ENCODE measurements at places on chromosomes 11 and 22.

GRCh38 chr22:40023341-40023841 lies 28.6 kb downstream of the FAM83F start:
- DNase-seq = no peak

DNA sequence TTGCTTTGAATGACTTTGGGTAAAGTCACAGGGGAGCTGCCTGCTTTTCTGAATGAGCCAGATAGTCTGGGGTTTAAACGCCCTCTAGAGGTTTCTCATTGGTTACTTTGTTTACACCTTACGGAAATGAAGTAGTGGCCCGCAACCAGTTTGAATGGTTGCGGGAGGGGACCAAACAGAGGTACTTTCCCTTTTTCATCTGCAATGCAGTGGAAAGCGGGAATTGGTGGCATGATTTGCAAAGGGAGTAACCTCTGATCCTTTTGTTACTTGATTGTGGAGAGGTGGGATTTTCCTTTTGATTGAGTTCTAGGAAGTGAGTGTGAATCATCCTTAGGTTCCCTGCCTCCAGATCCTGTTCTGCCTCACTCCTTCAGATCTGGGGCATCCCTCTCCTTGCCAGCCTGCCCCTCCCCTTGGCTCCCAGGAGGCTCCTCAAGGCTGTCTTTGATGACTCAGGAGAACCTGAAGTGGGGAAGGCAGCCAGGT lies 15.9 kb upstream of the GLYATL1 start:
- DNase-seq = peak; percentile 51

DNA sequence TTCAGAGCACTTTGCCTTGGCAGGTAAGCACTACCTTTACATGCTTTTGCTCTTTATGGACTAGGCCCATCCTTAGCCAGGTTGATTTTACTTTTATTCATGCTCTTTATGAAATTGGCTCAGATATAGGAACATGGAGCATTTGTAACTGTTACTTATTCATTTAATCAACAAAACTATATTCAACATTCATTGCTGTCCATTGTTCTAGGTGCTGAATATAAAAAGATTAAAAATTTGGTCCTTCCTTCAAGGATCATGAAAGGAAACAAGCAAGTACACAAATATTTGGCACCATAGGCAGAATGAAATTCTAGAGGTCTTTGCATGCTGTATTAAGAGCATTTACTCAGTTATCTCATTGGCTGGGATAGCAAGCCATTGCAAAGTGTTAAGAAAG lies 161.9 kb upstream of the TTC12 start:
- DNase-seq = no peak

- DNase-seq = no peak
Observed at GRCh38 chr22:29016067-29016938, 45.3 kb downstream of the C22orf31 start.

DNA sequence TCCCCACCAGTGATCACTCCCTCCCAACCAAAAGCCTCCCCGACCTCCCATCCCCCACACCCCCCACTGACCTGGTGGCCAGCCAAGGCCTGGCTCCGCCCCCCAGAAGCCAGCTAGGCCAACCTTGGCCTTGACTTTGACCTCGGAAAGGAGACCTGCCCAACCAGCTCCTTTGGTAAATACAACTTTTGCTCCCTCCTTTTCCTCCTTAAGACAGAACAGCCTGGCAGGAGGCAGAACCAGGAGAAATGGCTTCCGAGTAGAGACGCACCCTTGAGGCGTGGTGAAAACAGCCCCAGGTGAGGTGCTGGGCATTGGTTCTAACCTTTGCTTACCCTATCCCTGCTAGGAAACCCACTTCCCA lies 27.0 kb downstream of the PLEKHA7 start:
- no peak for DNase-seq

- DNase-seq = no peak
Observed at GRCh38 chr11:118305726-118306125, 1.2 kb downstream of the CD3E start.

DNA sequence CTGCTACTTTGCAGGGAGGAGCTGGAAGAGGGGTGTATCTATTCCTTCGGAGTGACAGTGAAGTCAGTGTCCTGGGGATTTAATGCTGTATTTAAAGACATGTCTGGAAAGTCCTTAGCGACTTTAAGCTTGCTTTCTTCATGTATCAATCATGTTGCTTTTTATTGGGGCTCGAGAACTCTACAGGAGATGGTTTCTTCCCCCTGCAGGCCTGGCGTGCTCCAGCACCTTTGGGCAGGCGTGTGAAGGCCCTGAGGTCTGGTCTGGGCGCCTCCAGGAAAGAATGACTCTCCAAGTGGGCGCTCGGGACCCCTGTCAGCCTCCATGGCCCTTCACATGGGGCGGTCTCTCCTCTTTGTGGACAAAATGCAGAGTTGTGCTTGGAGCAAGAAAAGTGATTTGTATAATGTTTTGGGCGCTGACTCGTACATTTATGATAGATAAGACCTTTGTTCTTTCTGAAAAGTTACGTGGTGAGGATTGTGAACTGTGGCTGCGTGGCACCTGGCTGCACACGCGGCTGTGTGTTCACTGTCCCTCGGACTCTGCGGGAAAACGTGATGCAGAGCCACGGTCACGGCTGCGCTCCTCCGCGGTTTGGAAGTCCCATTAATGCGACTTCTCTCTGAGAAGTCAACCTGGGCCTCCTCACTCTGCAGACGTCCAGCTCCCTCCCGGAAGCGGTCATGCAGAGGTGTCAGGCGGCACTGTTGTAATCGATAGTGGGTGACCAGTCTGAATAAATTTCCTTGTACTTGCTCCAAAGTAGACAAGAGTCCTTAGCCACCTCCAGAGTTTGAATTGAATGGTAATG lies 282.5 kb downstream of the TBC1D22A start:
- no peak for DNase-seq

GRCh38 chr11:13826505-13827278 lies 135.8 kb upstream of the SPON1 start:
- DNase-seq = no peak

GRCh38 chr11:99327527-99327926 lies 306.8 kb downstream of the CNTN5 start:
- no peak for DNase-seq

DNA sequence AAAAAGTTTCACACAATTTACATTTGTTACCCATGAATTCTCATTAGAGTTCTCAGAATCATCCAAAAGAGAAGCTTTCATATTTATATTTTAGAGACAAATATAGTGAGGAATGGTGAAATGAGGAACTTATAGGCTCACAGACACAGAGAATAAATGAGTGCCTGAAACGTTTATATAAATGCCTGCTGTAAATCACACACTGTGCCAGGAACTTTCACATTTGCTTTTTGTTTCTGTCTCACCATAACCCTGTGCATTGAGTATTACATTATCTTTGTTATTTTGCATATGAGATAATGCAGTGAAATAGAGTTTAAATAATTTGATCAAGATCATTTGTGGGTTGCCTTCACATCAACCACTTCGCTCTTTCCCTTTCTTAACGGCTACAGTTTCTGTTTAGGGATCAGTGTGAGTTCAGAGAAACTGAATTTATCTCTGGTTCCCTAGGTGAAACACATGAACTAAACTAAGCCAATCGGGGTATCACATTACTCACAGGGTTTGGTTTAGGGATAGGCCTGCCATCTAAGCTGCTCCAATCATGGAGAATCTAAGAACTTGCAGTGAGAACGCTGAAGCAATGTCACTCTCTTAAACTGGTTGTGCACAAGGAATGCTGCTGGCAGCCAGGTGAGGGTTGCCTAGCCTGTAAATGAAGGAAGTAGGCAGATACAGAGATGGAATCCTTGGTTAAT lies 1339.2 kb upstream of the TENM4 start:
- no peak for DNase-seq

GRCh38 chr22:17430412-17430811 lies 61.2 kb downstream of the CECR2 start:
- no peak for DNase-seq

- no peak for DNase-seq
Observed at GRCh38 chr11:211295-211694, 3.8 kb downstream of the RIC8A start.

GRCh38 chr22:40479887-40480538 lies 109.6 kb downstream of the SGSM3 start:
- no peak for DNase-seq

GRCh38 chr11:43866969-43867368 lies 13.7 kb upstream of the ALKBH3 start:
- DNase-seq = no peak

DNA sequence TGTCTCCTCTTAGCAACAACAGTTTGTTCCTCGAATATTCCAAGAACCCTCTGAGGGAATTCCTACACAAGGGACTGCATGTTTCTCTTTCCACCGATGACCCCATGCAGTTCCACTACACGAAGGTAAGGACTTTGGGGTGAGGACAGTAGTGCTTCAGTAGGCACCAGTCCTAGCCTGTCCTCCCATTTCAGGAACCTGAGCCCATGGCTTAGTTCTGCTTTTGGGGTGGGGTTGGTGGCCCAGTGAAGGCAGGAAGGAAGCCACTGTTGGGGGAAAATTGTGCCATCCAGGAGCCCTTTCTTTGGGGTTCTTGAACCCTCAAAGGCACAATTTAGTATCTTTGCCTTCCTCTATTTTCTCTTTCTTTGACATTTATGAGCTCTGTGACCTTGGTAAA lies 38.2 kb downstream of the RNF141 start:
- DNase-seq = no peak

DNA sequence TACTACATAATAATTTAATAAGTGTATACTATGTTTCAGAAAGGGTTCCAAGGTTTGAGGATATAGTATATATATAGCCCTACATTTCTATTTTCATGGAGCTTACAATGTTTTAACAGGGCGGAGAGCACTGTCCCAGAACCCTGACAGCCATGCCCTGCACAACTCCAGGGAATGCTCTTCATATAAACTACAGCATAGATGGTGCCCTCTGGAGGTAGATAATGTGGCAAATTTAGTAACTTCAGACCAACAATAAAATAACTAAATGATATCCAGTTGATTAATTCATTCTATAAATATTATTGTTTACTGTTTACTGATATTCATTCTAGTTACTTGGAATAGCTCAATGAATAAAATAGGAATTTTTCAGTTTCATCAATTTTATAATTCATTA lies 693.7 kb upstream of the CCDC179 start:
- DNase-seq = no peak

DNA sequence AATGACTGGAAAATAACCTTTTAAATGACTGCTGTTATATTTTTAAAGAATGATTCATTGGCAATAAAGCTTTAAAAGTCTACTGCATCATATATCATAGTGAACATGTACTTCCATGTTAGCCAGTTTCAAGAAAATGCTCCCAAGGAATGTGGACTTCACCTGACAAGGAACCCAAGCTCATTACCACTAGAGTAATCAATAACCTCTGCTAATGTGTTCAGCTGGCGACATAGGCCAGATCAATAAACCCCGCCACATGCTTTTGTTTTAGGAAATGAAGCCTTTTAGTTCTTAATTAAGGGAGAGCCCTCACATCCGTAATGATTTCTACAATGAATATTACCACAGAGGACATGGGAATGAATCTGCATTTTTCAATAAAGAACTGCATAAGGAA lies 1219.9 kb upstream of the CNTN5 start:
- no peak for DNase-seq

DNA sequence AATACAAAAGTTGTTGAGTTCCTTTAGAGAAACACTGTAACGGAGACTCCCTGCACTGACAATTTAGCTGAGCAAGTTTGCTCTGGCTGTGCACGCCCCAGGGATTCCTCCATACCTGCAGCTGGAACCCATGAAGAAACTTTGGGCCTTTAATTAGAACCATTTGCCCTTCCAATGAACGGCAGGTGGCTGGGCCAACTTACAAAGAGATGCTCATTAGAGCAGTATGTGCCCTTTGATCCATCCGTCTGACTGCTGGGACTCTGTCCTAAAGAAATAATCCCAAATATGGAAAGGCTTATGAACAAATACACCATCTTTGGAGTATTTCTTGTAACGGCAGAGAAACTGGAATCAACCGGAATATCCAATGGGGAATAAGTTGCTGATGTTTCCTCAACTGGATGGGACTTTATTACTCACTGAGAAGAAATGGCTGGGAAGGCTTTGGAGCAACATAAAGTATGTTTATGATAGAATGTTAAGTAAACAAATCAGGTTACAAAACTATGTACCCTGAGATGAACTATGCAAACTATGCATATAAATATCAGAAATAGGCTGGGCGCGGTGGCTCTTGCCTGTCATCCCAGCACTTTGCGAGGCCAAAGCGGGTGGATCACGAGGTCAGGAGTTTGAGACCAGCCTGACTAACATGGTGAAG lies 24.4 kb upstream of the FBLN1 start:
- DNase-seq = no peak

GRCh38 chr11:72326151-72326848 lies 82.3 kb upstream of the PHOX2A start:
- DNase-seq = no peak

DNA sequence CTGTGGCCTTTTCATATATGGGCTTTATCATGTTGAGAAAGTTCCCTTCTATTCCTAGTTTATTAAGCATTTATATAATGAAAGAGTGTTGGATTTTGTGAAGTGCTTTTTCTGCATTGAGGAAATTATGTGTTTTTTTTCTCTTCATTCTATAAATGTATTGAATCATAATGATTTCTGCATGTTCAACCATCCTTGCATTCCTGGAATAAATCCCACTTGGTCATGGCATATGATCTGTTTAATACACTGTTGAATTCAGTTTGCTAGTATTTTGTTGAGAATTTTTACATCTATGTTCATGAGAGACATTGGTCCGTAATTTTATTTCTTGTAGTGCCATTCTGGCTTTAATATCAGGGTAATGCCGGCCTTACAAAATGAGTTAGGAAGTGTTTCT lies 25.8 kb downstream of the PIM3 start:
- no peak for DNase-seq

- DNase-seq = no peak
Observed at GRCh38 chr11:56700242-56700913, 1.5 kb downstream of the OR9G1 start.

DNA sequence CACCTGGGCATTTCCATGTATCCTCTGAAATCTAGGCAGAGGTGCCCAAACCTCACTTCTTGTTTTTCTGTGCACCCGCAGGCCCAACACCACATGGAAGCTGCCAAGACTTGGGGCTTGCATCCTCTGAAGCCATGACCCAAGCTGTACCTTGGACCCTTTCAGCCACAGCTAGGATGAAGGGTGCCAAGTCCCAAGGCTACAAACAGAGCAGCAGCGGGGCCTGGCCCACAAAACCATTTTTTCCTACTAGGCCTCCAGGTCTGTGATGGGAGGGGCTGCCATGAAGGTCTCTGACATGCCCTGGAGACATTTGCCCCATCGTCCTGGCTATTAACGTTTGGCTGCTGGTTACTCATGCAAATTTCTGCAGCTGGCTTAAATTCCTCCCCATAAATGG lies 20.4 kb upstream of the EIF4G2 start:
- no peak for DNase-seq
